Heart left ventricle (tissue), 16 donors: ENCODE measurements at places on chromosomes 12 and 14. TPM values are rescaled to one million over a fixed set of nuclear protein-coding genes. Genes with fewer than 3 reads are reported as not detected.

- no peaks in the 10 kb centered on the region for H3K36me3 ChIP-seq
- no peaks in the 10 kb centered on the region for H3K27me3 ChIP-seq
- no peak overlapping the region for H3K4me3 ChIP-seq
- DNase-seq: no peak
These were observed 112.0 kb upstream of the TMCC3 start for GRCh38 chr12:94762259-94762942.

- H3K4me3 ChIP-seq: peak overlapping the region; percentile 66
- H3K27ac ChIP-seq: peak overlapping the region; percentile 88
- H3K36me3 ChIP-seq: peaks cover 36% of the 10 kb centered on the region
- peaks cover 26% of the 10 kb centered on the region for H3K4me1 ChIP-seq
These were observed 604 bp downstream of the HCFC2 start for GRCh38 chr12:104064842-104065427.

GRCh38 chr14:87971010-87971409 lies 22.0 kb downstream of the GALC start:
- peaks cover 13% of the 10 kb centered on the region for H3K36me3 ChIP-seq
- no peaks in the 10 kb centered on the region for H3K27me3 ChIP-seq
- DNase-seq: no peak
- no peak overlapping the region for H3K4me3 ChIP-seq

Gene HCAR2
- total RNA-seq: not detected

Gene DUSP6
- 15.2 TPM for total RNA-seq

DNA sequence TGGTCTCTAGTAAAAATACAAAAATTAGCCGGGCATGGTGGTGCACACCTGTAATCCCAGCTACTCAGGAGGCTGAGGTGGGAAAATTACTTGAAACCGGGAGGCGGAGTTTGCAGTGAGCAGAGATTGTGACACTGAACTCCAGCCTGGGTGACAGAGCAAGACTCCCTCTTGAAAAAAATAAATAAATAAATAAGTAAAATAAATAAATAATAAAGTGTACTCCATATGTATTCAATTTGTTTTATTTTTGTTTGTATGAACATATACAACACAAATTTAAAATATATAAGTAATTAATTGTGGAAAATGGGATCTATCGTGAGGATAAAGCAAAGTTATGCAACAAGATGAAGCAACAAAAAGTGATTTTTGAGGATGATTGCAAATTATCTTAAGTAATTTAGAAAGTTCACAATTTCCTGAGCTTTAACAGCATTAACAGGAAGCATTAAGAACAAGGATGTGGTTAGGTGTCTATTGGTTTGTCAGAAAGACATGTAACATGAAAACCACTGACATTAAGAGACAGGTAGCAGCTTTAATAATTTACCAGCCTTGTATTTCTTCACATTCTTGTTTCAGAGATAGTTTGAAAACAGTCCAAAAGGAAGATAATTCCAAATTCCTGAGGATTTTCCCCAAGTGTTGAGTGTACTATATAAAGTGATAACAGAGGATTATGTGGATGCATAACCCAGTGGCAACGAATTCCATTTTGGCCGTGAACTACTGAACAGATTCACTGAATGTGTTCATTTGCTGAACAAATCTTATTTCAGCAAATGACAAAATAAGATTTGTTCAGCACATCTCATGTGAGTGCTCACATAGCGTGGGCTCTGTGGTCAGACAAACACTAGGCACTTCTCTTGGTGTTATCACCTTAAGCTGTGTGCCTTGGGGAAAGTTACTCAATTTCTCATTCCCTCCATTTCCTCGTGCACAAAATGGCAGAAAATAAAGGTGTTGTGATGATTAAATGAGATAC lies 68.6 kb upstream of the RESF1 start:
- H3K4me3 ChIP-seq: no peak overlapping the region
- peak overlapping the region; percentile 2 for H3K27ac ChIP-seq
- no peaks in the 10 kb centered on the region for H3K36me3 ChIP-seq
- DNase-seq: no peak
- no peaks in the 10 kb centered on the region for H3K4me1 ChIP-seq

GRCh38 chr12:76883151-76883550 lies 4.3 kb upstream of the CSRP2 start:
- no peak for DNase-seq
- H3K27me3 ChIP-seq: peaks cover 6% of the 10 kb centered on the region
- H3K36me3 ChIP-seq: no peaks in the 10 kb centered on the region
- no peak overlapping the region for H3K4me3 ChIP-seq
- no peaks in the 10 kb centered on the region for H3K4me1 ChIP-seq

DNA sequence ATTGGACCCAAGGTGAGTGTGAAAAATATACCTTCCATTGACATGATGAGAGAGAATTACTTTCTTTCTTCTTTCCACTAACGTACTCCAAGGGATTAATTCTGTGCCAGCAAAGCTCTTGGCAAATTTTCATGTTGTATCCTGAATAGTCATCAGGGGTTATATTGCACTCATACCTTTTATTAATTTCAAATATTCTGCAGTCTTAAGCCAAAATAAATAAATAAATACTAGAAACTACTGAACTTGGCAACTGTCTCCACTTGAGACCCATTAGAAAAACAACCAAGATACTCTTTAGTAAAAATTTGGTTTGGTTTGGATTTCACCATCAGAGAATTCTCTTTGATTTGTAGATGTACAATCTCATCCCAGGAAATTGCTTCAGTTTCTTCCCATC lies 22.1 kb upstream of the CLEC14A start:
- no peak overlapping the region for H3K4me3 ChIP-seq
- DNase-seq: no peak
- no peak overlapping the region for H3K27ac ChIP-seq
- H3K36me3 ChIP-seq: no peaks in the 10 kb centered on the region

GRCh38 chr12:52206304-52207040 lies 14.7 kb upstream of the KRT80 start:
- no peaks in the 10 kb centered on the region for H3K36me3 ChIP-seq
- no peak overlapping the region for H3K4me3 ChIP-seq
- H3K4me1 ChIP-seq: peaks cover 12% of the 10 kb centered on the region
- no peak overlapping the region for H3K27ac ChIP-seq
- no peaks in the 10 kb centered on the region for H3K27me3 ChIP-seq
